ENCODE measurements at places on chromosomes 2 and 18.

DNA sequence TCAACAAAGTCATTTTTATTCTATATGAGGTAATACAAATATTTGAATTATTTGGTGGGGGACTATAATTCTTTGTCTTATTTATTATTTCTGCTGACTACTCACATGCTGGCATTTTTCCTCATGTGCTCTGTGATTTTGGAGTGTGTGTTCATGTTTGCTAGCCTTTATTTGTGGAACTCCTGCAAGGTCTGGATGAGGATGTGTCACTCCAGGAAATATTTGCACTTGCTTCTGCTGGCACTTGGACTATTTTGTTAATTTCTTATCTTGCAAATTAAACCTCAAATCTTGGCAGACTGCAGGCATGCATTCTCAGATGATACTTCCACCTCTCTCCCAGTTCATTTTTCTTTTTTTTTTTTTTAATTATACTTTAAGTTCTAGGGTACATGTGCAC is 34.1 kb downstream of the POLI start:
- DNase-seq = no peak

DNA sequence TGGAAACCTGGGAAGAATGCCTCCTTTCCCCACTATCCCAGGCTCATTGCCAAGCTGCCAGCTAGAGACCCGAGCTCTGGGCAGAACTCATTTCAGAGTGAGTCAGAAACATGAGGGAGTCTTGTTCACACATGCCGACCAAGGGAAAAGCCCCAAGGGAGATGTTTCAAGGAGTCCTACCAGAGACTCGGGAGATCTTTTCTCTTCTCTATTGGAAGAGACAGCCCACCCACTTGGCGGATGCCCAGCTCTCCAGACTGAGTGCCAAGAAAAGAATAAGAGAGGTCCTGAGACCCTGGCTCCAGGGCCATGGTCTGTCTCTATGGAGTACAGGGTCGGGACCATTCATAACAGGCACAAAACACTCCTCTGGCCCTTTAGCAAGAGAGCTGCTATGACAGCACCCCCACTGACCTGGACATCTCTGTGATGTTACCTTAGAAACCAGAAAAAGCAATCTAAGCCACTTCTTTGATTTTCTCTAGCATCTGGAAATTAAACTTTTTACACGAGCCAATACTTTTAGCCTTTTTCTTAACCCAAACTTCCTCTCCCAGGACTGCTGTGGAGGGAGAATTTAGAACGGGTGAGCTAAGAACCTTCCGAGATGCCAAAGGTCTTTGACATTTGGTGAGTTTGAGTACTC is 18.5 kb upstream of the IGFBP5 start:
- DNase-seq = peak; percentile 69

GRCh38 chr2:168934826-168935225 is 33.7 kb downstream of the G6PC2 start:
- DNase-seq = no peak

DNA sequence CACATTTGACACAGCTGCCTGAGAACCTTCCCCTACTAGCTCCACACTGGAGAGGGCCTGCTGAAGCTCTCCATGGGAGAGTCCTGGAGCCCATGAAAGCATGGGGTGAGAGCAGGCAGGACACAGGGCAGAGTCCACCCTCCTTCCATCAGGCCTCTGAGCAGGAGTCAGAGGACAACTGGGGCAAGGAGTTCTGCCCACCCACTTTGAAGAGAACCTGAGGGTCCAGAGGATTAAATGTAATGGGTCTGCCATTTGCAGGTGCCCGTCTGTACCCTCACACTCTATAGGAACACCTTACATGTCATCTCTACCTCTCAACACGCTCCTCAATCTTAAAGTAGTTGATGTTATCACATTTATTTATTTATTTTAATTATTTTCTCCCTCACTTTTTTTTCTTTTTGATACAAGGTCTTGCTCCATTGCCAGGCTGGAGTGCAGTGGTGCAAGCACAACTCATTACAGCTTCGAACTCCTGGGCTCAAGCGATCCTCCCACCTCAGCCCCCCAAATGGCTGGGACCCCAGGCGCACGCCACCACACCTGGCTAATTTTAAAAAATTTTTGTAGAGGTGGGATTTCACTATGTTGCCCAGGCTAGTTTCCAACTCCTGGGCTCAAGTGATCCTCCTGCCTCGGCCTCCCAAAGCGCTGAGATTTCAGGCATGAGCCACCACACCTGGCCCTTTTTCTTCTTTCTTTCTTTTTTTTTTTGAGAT is 10.2 kb downstream of the ADRA2B start:
- no peak for DNase-seq

- DNase-seq = no peak
Observed at GRCh38 chr18:55338978-55339650, 248.9 kb downstream of the TCF4 start.
